ENCODE measurements at places on chromosomes 4 and X.

- no peak for DNase-seq
Measured at GRCh38 chrX:123924186-123924585, 37.3 kb upstream of the STAG2 start.

GRCh38 chrX:50910685-50911176, at the start of gene BMP15:
Gene BMP15 (plus strand): TSS chrX:50910735. CDS start chrX:50910784, 49 bp downstream.
- no peak for DNase-seq

DNA sequence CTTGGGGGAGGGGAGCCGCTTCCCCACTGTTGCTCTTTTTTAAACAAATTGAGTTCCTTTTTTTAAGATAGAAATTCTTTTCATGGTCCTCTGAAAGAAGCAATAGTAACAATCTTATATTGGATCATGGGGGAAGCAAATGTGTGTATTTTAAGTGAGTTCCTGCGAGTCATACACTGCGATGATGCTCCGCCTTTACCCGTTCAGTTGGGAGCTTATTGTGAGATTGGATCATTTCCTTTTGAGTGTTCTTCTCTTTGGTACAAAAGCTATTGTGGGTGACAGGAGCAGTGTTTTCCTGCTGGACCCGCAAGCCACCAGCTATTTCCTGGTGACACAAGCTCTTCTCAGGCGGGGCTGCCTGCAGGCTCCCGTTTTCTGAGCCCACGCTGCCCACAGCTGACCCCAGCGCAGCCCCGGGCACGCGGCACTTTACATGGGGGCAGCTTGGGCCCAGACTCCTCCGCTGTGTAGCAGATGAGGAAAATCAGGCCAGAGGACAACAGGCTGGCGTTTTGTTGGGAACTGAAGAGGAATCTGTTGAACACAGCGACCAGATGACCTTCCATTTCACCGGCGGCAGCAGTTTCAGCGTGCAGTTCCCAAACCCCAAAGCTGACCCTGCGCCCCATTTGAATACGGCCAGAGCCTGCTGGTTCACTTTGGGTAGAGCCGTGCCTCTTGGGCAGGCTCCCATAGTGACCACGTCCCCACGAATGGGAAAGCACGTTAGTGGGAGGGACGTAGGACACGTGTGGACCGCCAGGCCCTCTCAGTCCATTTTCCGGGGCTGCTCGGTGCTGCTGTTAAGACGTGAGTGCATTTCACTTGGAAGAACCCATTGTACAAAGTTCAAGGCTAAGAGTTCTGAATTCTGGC, 12.2 kb downstream of the TADA2B start:
- no peak for DNase-seq

DNA sequence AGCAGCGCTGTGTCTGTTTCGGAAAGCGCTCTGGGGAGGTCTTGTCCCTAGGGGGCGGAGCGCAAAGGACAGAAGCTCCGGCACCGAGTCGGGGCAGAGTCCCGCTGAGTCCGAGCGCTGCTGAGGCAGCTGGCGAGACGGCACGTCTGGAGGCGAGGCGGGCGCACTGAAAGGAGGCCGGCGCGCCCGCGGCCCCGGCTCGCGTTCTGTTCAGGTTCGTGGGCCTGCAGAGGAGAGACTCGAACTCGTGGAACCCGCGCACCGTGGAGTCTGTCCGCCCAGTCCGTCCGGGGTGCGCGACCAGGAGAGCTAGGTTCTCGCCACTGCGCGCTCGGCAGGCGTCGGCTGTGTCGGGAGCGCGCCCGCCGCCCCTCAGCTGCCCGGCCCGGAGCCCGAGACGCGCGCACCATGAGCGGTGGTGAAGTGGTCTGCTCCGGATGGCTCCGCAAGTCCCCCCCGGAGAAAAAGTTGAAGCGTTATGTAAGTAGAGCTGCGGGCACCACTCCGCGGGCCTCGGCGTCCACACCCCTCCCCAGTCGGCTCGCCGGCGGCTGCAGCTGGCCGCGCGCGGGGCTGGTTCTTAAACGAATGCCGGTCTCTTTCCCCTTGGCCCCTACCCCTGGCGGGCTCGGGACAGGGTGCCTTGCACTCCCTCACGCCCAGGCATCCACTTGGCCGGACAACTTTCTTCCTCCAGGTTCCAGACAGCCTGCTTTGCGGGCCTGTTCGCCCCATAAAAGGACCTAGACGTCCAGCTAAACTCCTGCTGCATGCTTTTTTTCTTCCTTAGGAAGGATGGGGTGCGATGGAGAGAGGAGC, at the start of gene GAB1:
TSS of gene GAB1 (plus strand) at position 96 of the 819 bp plus-strand sequence. CDS start at position 409, 313 bp downstream.
- DNase-seq = peak; percentile 52

GRCh38 chrX:123648028-123648810, 84.6 kb downstream of the THOC2 start:
- DNase-seq = no peak

- DNase-seq = no peak
Measured at GRCh38 chrX:20265726-20266681, 705 bp downstream of the RPS6KA3 start.
